Stimulated activated CD4-positive, alpha-beta T cell treated with anti-CD3 and anti-CD28 coated beads, Interleukin-12 subunit alpha, Interleukin-12 subunit beta, amount 100 ng/mL, for 48 hours (primary cell): ENCODE measurements at places on chromosomes 3 and 15.

GRCh38 chr15:40825661-40826422 lies 2.7 kb downstream of the PPP1R14D start:
- no peak for DNase-seq

- no peak for DNase-seq
These were observed 93.6 kb upstream of the OSTN start for GRCh38 chr3:191105418-191105817.

DNA sequence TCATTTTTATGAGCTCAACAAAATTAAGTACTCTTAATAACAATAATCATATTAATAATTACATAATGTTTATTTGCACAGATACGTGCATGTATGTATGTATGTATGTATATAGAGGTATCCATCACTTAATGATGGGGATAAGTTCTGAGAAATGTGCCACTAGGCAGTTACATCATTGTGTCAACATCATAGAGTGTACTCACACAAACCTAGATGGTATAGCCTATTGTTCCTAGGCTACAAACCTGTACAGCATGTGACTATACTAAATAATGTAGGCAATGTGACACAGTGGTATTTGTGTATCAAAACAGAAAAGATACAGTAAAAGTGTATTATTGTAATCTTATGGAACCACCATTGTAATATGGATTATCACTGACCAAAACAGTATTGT lies 874.7 kb upstream of the GBE1 start:
- no peak for DNase-seq

- no peak for DNase-seq
These were observed 614.8 kb downstream of the ZIC1 start for GRCh38 chr3:148023994-148024393.

- DNase-seq = no peak
These were observed 165.5 kb downstream of the VGLL4 start for GRCh38 chr3:11478167-11478566.

DNA sequence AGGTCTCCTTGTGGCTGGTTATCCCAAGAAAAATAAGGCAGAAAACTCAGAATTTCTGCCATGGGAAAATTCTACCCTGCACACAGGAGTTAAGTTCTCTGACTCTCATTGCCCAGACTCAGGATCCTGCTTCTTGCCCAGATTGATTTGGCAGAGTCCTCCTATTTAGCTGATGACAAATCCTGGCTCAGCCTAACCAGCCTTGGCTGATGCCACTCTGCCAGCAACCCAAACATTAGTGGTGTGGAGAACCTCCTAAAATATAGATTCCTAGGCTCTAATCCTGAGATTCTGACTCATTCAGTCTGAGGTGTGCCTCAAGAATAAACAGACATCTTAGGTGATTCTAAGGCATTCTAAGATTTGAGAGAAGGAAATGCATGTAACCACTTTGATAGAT lies 60.5 kb upstream of the ACTC1 start:
- DNase-seq = no peak

GRCh38 chr3:39080026-39080425 lies 27.4 kb downstream of the GORASP1 start:
- DNase-seq = no peak

DNA sequence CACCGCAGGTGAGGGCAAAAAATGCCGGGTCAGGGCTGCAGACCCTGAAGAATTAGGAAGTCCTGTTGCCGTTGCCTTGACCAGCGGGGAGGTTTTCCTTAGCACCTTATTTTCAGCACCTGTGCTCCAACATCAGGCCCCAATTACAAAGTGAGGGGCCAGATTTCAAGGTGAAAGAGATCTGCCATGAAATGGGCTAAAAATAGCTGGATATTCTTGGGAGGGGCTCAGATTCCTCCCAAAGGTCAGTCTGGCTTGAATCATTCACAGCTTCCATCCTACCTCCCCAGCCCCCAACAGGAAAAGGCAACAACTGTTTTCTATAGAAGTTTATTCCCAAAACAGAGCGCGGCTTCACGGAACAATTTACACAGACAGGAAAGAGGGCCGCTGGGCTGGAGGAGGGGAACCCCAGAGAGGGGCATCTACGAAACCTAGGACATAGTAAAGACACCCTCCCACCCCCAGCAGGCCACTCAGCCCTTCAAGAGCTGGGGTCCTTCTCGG lies 941 bp upstream of the SLC26A6 start:
- no peak for DNase-seq

DNA sequence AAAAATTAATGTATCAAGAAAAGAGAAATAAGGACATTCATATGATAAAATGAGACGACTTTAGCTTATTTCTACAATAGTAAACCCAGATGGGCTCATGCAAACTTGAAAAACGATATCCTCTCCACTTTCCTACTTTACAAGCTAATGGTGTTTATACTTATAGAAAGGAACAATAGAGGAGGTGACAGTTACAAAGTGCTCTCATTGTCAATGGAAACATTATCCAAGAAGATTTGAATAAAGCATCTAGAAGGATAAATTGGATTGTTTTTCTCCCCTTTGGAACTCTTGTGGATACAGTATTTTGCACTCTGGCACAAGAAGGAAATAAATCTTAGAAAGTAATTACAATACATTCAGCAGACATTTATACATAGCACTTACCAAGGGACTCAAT lies 20.2 kb upstream of the CCDC66 start:
- no peak for DNase-seq

- DNase-seq = no peak
These were observed 30.7 kb upstream of the PPM1L start for GRCh38 chr3:160725338-160725737.

DNA sequence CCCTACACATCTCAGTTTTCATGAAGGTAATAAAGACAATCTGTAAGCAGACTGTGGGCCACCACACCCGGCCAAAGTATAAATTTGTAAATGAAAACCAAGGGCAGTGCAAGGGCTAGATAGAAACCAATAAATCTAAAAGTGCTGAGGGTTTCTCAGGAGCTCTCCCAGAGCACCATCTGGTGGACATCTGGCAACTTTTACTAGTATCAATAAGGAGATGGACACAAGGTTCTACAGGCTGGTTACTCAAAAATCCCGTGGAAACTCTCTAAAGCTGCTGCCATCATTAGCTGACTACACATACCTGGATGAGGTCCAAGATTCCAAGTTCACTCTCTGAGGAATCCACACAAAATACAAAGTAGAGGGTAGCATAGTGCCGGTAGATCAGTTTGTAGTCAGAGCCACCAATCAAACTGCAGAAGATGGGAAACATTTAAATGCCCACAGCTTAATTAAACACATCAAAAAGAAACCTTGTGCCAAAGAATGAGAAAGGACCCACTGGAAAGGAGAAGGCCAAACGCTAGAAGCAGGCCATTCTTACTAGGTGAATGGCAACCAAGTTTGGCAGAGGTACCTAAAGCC lies 5.5 kb downstream of the AP3S2 start:
- DNase-seq = no peak

DNA sequence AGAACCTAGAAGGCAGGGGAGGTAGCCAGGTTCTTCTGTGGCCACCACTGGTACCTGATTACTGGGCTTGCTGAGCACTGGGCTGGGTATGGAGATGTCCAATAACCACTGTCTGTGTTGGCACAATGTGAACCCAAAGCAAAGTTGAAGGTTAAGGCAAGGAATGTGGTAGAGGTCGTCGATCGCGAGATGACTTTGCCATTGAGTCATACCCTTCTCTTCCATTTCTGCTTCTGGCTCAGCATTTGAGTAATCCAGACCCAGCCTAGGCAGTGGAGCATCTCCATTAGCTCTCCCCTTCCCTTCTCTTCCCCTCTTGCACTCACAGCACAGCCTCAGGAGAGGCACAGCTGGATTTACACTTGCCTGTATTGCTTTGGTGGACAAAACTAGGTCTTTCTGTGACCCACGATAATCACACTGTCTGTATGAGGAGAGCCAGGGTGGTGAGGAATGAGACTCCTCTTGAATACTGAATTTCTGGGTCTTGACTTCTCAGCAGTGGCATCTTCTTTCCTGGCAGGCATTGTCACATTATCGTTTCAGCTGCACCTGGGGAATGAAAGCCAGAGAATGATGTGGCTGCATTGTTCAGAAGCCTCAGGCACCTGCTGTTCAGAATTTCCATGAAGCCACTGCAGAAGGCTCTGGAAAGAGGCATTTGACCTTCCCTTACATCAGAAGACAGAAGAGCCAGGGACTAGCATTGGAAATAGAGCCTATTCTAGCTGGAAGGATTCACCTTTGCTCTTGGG lies 272.6 kb downstream of the PDCD6IP start:
- DNase-seq = no peak

DNA sequence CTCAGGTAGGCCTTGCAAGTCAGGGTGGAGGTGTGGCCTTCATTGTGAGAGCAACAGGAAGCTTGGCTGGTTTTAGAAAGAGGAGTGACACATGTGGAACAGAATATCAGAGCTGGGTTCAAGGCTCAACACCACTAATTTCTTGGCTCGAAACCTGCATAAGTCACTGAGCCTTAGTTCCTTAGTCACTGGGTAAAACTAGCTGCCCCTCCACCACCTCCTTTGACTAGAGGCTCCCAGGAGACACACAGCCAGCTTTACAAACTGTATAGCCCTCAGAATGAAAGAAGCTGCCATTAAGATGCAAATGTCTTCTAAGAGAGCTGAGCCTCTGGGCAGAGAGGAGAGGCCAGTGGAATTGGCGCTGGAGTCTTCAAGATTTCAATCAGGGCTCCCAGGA lies 67.7 kb downstream of the CERS3 start:
- no peak for DNase-seq

DNA sequence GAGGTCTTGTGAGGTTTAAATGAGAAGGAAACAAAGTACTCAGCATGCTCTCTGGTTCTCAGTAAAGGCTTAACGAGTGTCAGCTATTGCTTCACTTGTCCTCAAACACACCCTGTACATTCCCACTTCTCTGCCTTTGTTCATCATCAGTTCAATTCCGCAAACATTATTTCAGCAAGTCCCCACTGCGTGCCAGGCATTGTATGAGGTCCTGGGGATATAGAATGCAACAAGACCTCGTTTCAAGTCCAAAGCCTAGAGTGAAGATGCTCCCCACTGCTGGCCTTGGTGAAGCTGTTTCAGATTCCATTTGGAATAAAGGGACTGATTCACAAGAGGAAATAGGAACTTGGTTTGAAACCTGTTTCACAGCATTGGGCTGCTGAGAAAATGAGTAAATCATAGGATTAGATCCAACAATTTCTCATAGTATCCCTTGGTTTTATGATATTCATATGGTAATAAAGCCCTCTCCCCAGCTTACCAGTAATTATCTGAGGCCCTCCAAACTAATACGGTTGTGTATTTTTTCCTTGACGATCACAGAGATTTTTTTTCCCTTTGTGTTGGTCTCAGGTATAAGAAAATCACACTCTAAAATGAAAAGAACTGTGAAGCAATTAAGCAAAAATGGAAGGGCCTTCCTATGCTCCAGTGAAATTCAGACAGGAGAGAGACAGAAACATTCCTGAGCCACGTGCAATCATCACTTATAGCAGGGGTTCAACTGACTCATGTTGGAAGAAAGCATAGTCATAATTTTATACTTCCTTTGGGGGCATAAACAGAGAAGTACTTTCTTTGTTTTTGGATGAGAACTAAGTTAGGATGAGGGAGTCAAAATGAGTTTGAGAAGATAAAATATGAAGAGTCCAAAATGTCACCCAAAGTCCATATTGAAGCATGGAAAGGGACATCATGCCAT lies 258.6 kb downstream of the RORA start:
- no peak for DNase-seq
